ENCODE measurements at places on chromosomes 11 and 22. TPM values are rescaled to one million over a fixed set of nuclear protein-coding genes. Genes with fewer than 3 reads are reported as not detected.

The OR52L1 gene
- not detected for polyA plus RNA-seq

DNA sequence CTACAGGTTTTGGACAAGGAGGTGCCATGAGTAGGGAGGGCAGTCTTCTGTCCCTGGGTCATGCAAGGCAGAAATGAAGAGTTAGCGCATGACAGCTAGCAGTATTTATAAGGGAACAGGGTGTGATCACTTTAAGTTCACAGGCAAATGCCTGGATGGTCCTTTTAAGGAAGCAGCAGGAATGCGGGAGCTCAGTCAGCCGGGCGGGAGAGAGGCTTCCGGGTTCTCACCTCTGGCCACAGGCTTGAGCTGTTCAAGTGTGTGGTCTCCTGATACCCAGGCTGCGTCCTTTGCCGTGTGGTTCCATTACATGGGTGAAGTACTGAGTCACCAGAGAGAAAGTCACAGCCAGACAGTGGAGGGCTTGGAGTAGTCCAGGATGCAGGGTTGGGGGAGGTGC lies 105.4 kb downstream of the BCR start:
- no peak for DNase-seq

DNA sequence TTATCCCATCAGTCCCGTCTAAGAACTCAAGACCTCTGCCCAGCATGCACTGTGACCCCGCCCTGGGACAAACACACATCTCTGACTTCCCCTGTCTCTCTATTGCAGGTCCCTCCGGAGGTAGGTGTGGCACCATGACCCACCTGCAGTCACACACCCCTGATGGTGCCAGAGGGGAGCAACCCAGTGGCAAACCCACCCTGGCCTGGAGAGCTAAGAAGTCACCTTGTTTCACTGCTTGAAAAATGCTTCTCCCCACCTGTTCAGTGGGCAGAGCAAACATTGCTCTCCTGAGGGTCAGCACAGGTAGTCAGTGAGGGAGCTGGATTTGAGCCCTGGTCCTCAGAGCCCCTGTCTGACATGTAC lies 23.9 kb downstream of the CAPN1 start:
- DNase-seq = no peak

DNA sequence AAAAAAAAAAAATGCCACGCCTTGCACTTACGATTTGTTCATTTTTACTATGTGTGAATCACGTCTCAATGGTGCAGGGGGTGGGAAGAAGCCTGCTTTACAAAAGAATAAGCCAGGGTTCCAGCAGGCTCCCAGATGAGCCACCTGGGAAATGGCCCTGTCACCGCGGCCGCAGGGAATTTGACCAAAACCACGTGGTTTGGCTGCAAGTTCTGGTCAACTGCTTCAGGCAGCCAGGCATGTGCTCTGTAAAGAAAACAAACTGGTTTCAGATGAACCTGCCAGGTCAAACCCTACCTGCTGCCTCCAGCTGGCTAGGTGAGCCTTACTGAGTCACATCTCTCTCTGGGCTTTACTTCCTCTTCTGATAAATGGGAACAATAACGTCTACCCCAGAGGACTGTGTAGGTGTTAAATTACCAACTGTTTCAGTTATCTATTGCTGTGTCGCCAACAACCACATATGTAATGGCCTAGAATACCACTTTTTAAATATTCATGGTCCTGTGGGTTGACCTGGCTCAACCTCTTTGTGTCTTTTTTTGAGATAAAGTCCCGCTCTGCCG lies 30.5 kb upstream of the GCAT start:
- peak; percentile 82 for DNase-seq

DNA sequence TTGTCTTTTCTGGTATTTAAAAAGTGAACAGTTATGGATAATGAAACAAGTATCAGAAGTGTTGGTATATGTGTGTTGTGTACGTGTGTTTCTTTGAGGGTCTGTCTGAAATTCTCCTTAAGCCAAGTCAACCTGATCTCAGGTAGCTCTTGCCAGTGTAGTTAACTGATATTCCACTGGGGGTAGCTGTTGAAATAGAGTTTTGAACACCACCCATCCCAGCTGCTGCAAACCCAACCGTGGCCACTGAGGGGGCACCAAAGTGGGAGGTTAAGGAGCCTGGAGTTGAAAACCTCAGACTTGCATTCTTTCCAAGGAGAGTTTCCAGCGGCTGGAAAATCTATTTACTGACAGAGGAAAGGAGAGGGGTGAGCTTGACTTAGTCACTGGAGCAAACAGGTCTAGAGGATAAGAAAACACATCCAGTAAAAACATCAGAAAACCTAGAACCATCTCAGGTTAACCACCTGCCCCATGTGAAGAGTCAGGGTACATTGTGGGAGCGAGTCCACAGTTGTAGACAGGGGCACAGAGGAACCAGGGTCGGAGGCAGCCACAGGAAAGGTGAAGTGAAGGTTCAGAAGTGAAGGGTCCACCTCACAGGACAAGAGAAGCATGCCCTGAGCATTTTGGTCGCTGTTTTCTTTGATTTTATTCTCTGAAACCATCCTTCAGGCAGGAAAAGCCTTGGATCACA lies 8.8 kb upstream of the CUL5 start:
- DNase-seq = no peak

The SCN3B gene
- polyA plus RNA-seq = 0.16 TPM

The CHRDL2 gene
- polyA plus RNA-seq = not detected

DNA sequence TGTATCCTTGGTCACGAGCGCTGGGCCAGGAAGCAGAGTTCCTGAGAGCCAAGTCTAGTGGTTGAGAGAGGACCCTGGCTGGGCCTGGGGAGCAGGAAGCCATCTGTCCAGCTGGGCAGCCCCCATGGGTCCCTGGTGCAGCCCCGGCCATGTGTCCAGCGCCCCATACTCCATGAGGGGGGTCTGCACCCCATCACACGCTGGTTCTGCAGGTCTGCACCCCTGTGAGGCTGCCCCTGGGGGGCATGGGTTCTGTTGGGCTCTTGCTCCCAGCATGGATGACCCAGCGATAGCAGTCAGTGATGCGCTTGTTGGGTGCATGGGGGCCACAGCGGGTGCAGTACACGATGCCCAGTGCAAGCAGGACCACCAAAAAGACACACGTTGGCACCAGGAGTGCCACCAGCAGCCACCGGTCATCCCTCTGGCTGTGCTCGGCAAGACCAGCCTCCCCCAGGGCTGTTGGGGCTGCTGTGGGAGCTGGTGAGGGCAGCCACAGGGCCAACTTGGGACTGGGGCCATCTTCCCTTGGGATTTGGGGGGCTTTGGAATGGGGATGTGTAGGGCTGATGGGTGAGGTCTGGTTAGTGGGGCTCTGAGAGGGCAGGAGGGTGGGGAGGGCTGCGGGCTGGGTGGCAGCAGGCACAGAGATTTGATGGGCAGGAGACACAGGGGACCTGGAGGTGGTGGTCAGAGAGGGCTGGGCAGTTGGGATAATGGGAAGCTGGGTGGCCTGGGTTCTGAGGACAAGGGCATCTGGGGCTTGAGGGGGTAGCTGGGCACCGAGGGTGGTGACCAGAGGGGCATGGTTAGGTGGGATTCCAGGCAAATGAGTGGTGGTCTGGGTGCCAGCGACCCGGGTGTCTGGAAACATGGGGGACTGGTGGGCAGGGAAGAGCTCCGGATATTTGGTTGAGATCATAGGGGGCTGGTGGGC lies 2.0 kb downstream of the CD248 start:
- no peak for DNase-seq

DNA sequence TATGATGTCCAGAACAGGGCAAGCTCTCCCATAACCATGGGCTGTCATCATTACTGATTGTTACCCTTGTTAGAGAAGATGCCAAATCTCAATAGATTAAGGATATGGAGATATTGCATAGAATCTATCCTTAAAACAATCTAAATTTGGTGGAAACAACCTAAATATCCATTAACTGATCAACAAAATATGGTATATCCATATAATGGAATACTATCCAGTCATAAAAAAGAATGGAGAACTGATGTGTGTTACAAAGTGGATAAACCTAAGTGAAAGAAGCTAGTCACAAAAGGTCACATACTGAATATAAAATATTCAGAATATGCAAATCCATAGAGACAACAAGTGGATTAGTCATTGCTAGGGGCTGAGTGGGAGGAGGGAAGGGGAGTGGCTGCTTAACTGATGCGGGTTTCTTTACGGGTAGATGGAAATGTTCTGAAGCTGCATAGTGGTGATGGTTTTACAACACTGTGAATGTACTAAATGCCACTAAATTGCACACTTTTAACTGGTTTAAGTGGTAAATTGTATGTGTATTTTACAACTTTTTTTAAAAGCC lies 36.1 kb upstream of the SMCO4 start:
- no peak for DNase-seq

DNA sequence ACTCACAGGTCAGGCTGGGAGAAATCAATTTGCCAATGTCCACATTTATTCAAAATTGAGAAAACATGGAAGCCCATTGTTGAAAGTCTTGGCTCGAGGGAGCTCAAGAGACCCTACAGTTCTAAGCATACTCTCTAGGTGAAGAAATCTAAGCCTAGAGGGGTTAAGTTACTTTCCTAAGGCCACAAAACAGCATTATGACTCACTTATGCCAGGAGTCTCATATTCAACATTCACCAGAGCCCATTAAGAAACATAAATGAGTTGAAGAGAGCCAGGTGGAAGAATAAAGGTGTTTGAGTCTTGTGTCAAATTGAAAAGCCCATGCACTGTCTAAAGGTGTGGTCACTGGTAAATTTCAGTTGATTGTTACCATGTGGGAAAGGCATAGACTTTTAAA lies 108.1 kb downstream of the INSC start:
- DNase-seq = no peak

- no peak for DNase-seq
Observed at GRCh38 chr11:19803506-19803998, 90.9 kb downstream of the NAV2 start.

The SUSD2 gene
- 2.6 TPM for polyA plus RNA-seq

- DNase-seq = no peak
Observed at GRCh38 chr22:29298641-29299040, 7.8 kb upstream of the GAS2L1 start.

DNA sequence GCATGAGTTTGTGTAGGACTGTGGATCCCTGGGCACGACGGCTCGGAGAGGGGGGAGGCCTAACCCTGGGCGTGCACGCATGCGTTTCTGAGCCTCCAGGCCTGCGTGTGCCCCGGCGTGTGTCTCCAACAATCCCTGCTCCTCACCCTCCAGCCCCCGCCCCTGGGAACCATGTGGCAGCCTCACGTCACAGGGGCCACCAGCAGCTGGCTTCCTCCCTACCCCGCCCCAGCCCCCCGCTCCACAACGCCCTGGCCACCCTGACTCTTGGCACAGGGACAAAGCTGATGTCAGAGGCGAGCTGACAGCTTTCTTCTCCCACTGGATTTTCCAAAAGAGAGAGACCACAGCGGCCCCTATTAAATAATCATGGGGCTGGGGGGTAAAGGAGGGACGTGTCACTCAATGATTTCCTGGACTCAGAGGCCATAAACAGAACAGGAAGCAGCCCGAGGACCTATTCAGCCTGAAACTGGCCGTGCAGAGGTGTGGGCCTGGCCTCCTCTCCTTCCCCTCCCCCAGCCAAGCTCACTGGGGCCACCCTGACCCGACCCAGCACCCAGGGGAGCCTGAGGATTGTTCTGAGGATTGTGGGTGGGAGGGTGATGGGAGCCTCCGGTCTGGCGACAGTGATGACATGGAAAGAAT lies 6.8 kb upstream of the LIF start:
- DNase-seq = no peak

The HBG1 gene
- not detected for polyA plus RNA-seq

GRCh38 chr11:1670905-1671371 lies 26.1 kb upstream of the KRTAP5-6 start:
- no peak for DNase-seq

- no peak for DNase-seq
Observed at GRCh38 chr11:13315517-13316432, 38.2 kb downstream of the BMAL1 start.

DNA sequence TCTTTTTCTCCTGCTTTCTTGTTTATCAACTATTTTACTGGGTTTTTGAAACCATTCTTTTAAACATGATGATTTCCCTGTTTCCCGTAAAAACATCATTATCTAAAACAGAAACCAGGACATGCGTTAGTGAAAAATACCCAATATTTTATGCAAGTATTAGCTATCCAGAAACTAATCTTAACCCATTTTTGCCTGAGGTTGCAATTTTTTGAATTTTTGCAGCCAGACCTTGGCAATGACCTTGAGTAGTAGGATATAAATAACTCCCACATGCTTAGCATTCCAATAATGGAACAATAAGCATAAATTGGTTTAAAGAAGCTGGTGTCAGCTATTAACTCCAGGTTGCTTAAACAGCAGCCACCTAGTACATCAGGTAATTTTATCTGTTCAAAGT lies 308.9 kb upstream of the ANO3 start:
- DNase-seq = no peak

The SCN2B gene
- polyA plus RNA-seq = not detected

GRCh38 chr11:11137339-11137738 lies 215.7 kb downstream of the CSNK2A3 start:
- DNase-seq = no peak

DNA sequence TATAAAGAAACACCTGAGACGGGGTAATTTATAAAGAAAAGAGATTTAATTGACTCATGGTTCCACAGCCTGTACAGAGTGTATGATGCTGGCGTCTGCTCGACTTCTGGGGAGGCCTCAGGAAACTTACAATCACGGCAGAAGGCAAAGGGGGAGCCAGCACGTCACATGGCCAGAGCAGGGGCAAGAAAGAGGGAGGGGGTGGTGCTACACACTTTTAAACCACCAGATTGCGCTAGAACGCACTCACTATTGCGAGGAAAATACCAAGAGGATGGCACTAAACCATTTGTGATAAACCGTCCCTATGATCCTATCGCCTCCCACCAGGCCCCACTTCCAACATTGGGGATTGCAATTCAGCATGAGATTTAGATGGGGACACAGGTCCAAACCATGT lies 79.7 kb upstream of the CARD18 start:
- DNase-seq = no peak

DNA sequence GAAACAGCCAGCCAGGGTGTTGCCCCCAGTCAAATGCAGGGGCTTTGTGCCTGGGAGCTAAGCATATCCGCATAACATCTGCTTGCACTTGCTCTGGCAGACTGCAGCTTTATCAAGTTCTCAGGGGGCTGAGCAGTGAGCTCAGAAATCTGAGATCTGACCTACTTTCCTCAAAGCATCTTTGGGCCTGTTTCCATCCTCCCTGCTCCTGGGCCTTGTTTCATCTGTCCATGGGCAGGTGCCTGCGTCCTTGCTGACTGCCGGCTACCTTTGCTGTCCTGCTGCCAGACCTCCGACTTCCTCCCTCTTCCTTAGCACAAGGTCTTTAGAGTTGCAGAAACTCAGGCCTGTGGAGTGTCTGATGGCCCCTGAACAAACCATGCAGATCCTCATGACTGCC lies 131.2 kb upstream of the B3GAT1 start:
- no peak for DNase-seq

GRCh38 chr11:64357904-64358535 lies 942 bp upstream of the RPS6KA4 start:
- DNase-seq = no peak

GRCh38 chr11:80432057-80432456 lies 991.2 kb upstream of the TENM4 start:
- no peak for DNase-seq

The TCN1 gene
- not detected for polyA plus RNA-seq

- DNase-seq = no peak
Observed at GRCh38 chr11:75147875-75148263, 3.0 kb upstream of the SLCO2B1 start.

The OR52K2 gene
- polyA plus RNA-seq = not detected

Data from BJ (cell line).